Stimulated activated CD4-positive, alpha-beta T cell treated with anti-CD3 and anti-CD28 coated beads, Interleukin-12 subunit alpha, Interleukin-12 subunit beta, amount 100 ng/mL, for 4 hours (primary cell): ENCODE measurements at places on chromosomes 4 and X.

DNA sequence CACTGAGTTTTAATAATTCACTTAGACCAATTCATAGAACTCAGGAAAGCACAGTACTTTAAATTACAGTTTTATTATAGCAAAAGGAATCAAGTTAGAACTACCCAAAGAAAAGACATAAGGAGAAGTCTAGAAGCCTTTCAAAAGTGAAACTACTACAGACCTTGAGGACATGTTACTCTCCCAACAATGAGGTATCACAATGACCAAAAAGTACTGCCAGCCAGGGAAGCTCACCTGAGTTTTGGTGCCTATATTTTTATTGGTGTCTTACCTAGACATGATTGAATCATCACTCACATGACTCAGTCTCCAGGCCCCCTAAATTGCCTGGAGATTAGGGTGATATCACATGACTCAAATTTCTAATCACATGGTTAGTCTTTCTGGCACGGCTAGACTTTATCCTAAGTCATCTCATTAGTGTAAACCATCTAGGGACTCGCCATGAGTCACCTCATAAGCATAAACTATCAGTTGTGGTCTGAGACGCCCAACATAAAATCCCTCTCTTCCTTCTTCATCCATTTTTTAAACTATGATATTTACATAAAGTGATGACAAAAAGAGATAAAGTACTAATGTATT is 372.3 kb downstream of the TMA16 start:
- DNase-seq: no peak

GRCh38 chrX:71177327-71177726 is 32.7 kb downstream of the NLGN3 start:
- no peak for DNase-seq

DNA sequence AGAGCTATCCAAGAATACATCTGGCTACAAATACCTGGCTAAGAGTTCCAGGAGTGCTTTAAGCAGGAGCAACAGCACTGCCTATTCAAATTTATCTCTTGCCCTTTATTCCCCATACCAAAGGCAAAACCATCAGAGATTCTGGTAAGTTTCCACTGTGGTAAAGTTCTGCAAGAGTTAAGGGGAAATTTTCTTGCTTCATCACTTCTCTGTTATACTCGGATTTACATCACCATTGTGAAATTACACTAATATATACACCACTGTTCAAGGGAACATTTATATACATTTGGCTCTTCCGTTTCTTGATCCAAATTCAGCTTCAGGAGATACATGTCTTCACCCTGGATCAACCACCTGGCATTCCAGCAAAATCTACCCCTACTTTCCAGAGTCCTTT is 70.8 kb upstream of the PTPN13 start:
- DNase-seq: no peak

DNA sequence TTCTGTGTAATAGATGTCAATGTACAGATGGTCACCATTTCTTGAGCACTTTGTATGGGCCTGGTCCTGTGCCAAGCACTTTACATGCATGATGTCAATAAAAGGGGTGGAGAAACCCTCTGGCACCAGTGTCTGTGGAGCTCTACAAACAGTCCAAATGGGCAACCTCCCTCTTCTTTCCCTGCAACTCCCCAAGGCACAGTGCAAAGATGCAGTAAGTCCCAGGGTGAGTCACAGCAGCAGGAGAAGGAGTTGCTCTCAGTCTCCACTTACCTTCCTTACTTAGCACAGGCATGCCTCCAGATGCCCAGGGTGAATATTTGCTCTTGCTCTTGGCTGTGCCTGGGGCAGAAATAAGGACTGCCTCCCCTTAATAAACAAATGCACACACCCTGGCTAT is 4.3 kb downstream of the OCIAD2 start:
- no peak for DNase-seq

DNA sequence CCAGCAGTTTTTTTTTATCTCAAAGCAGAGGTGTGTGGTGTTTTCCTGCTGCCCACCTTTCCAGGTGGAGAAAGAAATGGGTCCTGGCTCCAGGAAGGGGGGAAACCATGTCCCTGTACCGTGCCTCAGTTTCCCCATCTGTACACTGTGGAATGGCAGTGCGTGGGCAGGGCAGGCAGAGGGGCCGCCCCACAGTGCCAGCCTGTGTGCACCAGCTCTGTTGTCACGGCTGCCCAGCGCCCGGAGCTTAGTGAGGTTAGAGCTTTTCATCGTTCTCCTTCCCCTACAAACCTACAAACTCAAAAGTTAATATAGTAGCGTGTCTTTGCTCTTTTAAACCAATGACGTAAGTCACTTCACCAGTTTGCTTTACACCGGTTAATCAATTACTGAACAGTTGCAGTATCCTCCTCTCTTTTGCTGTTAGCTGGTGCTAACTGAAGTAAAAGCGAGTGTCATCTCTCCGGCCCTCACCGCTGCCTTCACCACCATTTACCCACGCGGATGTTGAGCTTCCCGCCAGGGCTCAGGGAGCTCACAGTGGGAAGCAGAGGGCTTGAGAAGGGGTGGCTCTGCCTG is 114.8 kb upstream of the ADRA2C start:
- DNase-seq: no peak

DNA sequence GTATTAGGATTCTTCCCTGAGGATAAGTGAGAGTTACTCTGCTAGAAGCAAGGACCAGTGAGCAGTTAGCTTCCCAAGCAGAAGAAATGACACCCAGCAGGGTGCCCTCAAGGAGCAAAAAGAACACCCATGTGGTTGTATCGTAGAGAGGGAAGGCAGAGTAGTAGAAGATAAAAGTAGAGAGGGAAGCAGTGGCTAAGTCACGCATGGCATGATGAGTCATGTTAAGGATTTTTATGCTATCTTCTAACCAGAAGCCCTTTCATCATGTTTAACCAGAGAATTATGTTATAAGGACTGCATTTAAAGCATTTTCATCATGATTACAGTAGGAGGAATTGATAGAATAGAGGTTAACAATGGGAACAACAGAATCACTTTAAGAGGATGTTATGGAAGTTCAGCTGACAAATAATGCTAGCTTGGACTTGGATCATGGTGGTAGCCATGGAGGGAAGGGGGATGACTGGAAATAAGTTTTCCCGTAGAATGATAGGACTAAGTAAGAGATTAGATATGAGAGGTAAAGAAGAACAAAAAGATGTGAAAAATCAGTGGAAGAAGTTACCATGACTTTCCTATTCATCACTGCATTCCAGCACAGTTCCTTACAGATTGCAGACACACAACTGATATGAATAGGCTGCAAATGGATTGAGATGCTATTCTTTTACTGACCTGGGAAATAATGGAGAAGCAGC is 383.5 kb upstream of the INTU start:
- no peak for DNase-seq

DNA sequence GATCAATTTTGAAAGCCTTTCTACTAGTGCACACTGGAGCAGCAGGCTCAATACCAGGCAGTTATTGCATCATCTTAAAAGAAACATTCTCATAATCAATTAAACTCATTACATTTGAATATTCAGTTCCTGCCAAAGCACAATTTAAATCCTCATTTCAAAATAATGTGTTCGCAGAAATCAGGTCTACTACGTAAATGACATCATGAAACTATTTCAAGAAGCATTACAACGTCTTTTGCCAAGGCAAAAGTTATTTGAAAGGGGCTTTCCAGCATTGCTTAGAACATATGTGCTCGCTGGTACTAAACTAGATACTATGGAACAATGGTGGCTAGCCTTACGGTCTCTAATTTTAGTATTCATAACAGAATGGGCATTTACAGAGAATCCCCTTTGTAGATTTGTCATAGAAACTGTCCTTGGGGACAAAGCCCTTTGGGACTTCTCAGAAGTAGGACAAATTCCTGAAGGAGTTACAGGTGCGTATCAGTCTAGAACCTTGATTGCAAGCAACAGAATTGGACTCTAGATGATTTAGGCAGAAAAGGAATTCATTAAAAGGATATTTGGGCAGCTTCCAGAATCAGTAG is 27.6 kb upstream of the HUWE1 start:
- DNase-seq: no peak

GRCh38 chr4:54872261-54872660 is 214.5 kb downstream of the KIT start:
- DNase-seq: no peak

DNA sequence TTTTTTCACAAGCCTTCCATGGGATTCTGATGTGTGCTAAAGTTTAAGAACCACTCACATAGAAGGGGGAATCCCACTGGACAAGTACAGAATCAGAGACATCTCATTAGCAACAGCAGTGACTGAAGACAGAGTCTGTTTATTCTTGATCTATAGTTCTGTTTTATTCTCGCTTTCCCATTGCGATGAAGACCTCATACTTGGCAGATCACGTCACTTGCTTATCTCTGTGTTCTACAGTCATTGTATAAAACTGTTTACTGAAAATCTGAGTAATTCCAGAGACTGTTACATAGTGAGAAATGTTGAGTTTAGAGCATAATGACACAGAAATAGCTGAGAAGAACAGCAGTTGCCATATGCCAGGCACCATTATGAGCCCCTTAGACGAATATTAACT is 185.5 kb downstream of the PTTG2 start:
- no peak for DNase-seq

- no peak for DNase-seq
These were observed 202.3 kb upstream of the CENPE start for GRCh38 chr4:103400405-103400804.

DNA sequence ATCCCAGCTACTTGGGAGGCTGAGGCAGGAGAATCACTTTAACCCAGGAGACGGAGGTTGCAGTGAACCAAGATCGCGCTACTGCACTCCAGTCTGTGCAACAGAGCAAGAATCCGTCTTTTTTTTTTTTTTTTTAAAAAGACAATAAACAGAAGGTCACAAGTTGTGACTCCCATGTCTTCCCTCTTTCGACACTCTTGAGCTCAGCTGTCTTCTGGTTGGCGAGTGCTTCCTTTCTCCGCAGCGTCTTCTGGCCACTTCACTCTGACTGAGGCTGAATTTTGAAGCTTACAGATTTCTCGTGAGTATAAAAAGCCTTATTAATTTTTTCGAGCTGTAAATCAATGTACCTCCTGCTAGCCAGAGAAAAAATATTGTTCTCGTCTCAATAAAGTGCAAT is 124.9 kb downstream of the STOX2 start:
- DNase-seq: no peak

DNA sequence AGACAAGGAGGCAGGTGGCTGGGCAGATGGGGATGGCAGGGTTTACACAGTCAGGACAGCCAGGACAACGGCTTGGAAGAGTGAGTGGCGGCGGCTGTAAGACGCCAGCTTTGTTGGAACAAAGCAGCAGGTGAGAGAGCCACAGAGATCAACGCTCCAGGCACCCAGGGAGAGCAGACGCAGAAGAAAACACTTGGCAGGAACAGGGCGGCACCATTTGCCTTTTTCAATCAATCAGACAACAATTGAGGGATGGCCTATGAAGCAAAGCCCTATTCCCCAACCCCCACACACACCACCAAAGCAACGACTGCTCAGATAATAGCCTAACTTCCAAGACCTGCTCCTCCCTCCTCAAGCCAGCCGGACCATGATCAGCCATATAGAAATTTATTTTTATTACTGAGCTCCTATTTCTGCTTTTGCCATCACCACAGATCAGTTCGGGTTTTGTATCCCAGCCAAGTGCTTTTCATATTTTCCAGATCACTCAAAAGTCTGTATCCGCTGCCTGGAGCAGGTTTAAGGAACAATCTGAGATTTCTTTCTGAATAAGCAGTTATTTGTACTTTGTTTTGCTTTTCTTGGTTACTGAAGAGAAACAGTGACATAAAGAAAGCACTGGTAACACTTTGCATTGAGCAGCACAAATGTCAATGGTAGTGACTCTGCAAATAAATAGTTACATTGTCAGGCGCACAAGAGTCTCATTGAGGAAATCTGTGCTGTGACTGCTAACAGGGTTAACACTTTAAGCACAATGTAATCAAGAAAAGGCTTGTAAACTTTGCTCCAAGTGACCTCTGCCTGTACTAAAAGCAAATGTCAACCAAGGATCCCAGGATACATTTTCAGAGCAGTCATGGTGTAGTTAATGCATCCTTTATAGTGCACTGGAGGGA is 81.8 kb upstream of the RBPJ start:
- DNase-seq: no peak

DNA sequence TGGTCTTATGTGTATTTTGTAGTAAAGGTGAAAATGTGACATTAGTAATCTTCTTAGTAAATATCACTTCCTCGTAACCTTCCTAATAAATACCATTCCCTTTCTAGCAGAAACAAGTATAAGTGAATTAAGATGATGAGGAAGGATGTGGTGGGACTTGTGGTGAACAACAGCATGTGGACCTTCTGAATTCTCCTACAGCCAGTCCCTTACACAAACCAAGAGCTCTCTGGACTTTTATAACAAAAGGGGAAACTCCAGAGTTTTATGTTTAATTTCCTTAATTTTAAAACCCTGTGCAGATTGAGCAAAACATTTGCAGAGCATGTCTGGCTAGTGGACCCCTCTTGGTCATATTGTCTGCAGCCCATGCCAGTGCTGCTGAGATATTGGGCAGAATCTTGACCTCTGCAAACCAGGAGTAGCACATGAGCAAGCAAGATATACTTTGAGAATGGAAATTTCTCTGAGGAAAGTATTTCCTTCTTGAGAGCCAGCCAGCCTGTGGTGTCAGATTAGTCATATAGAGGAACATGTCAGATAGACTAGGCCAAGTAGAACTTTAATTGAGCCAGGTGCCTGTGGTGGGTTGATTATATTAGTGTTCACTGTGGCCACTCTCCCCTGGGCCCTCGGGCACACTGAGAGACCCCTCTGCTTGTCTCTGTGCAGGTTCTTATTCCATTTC is 328.2 kb downstream of the DKK2 start:
- no peak for DNase-seq

GRCh38 chr4:111602848-111603247 is 542.4 kb upstream of the FAM241A start:
- no peak for DNase-seq

GRCh38 chr4:5973486-5974220 is 44.6 kb downstream of the C4orf50 start:
- DNase-seq: no peak

DNA sequence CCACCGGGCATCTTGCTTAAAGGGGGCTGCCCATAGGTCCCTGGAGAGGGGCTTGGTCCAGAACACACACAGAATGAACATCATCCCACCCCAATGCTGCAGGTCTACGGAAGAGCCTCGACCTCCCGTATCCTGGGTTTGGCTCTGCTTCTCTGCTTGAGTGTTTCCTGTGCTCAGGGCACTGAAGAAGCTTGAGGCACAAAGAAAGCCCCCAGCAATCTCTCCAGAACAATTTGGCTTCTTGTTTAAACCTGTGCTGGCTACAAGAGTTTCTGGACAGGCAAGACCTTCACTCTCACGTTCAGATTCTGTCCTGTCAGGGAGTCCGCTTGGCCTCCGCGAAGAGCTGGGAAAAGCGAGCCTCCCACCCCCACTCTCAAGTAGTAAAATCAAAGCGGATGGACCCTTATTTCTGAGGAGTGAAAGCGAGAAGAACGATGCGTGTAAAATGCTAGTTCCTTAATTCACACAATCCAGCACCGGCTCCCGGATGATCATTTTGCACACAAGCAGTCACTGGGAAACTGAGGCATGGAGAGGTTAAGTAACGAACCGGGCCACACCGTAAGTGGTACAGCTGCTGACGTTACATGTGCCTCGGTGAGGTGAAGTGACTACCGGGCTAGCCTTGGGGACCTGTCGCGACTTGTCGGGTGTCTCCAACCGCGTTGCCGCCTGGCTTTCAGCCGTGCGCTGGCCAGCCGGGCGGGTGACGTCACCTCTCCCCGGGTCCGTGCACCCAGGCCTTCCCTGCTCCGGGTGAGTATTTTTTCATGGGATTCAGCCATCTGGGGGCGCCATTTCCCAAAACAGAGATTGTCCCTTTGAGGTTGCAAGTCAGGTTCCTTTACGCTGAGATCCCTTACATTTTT is 3.1 kb upstream of the SFRP2 start:
- no peak for DNase-seq
